ENCODE measurements at places on chromosomes 16 and 17.

DNA sequence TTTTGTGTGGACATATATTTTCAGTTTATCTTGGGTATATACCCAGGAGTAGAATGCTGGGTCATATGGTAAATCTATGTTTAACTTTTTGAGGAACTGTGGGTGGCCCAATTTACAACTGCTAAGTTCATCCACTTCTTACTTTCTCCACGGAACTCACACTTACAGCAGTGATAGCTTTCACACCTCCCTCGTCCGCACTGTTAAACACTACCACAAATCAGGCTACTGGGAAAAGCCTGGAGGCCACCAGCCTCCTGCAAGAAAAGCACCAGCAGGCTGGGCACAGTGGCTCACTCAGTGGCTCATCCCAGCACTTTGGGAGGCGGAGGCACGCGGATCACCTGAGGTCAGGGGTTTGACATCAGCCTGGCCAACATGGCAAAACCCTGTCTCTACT is 14.7 kb upstream of the ZG16 start:
- no peak for DNase-seq

DNA sequence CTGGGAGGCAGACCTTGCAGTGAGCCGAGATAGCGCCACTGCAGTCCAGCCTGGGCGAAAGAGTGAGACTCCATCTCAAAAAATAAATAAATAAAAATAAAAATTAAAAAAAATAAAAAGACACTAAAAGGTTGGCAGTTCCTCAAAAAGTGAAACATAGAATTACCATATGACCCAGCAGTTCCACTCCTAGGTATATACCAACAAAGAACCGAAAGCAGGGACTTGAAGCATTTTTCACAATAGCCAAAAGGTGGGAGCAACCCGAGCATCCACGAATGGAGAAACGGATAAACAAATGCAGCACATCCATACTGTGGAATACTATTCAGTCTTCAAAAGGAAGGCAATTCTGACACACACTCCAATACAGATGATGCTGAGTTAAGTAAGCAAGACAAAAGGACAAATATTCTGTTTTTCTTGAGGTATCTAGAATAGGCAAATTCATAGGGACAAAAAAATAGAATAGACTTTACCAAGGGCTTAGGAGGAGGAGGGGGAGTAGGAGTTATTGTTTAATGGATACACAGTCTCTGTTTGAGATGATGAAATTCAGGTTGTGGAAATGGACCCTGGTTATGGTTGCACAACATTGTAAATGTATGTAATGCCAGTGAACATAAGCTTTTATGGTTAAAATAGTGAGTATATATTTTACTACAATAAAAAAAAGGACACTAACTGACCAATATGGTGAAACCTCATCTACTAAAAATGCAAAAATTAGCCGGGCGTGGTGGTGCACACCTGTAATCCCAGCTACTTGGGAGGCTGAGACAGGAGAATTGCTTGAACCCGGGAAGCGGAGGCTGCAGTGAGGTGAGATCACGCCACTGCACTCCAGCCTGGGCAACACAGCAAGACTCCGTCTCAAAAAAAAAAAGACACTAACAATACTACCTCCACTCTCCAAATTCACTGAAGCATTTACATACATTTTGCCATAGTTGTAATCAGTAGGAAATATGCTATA is 27.0 kb upstream of the SLC35B1 start:
- DNase-seq = no peak

- DNase-seq = no peak
Observed at GRCh38 chr17:50952013-50952412, 85.9 kb upstream of the TOB1 start.

- DNase-seq = no peak
Observed at GRCh38 chr17:44777394-44778348, 18.9 kb downstream of the ADAM11 start.

DNA sequence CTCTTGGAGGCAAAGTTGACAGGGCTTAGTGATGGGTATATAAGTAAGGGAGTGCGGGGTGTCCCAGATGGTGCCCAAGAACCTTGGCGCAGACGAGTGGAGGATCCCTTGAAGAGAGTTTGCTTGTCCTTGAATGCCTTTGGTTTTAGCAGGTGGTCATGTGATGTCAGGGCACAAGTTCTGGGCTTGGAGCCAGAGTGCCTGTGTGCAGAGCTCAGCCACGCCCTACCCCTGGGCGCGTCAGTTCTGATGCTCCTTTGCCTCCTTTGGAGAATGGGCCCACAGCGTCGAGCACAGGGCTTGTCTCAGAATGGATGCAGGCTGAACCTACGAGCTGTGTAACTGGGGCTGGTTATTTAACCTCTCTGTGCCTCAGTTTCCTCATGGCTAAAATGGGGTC is 412.2 kb upstream of the EEF2KMT start:
- no peak for DNase-seq

DNA sequence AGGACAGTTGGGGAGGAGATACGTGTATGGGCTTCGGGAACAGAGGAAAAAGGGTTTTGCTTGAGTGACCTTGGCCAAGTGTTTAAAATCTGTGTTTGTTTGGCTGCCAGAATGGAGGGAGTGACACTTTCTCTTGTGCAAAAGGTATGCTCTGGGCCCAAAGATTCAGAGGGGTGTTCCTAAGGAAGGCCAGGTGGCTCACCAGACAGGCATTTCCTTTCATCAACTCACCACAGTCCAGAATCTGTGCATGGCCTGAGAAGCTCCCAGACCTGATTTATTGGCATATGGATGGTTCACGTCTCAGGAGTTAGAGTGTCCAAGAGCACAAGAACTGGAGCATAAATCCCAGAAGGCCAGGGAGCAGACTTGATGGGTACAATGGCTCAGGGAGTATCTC is 53.4 kb upstream of the NLK start:
- no peak for DNase-seq

DNA sequence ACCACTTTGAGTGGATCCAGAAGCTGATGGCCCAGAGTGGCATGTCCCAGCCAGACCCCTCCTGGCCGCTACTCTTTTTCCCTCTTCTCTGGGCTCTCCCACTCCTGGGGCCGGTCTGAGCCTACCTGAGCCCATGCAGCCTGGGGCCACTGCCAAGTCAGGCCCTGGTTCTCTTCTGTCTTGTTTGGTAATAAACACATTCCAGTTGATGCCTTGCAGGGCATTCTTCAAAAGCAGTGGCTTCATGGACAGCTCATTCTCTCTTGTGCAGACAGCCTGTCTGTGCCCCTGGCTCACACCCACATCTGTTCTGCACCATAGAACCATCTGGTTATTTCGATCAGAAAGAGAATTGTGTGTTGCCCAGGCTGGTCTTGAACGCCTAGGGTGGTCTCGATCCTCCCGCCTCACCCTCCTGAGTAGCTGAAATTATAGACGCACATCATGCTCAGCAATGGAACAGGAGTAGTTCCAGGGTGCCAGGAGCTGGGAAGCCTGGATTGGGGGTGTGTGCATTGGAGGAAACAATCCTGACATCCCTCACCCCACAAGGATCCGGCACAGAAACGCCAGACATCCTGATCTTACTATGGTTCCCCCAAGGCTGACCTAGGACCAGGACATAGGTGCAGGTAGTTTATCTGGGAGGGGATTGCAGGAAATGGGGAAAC is 4.6 kb downstream of the PRSS21 start:
- DNase-seq = no peak

- no peak for DNase-seq
Observed at GRCh38 chr17:42230225-42230624, 35.9 kb upstream of the GHDC start.

DNA sequence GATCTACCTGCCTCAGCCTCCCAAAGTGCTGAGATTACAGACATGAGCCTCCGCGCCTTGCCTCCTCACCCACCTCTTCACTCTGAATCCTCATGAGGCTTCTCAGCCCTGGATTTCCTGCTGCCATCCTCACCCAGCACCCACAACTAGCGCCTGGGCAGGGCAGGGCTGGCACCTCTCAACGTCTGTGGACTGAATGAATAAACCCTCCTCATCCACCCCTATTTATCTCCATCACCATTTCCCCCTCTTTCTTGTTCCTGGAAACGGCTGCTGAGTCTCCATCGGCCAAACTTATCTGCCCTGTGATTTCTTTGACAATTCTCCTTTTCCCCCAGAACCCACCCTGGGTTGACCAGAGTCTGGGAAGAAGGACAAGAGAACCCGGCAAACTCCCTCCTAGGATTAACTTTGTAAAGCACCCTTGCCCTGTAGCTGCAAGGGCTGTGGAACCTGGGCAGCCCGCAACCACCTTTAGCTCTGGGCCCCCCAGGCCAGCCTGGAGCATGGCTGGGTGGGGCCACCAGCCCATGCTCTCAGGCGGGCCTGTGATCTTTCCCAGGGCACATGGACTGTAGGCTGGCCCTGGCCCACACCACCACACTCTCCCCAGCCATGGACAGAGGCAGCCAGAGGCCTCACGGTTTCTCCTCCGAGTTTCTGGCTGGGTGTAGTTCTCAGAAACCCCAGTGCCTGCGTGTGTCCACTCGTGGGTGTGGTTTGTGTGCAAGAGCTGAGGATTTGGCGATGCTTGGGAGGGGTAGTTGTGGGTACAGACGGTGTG is 2.4 kb downstream of the SPN start:
- DNase-seq = no peak

Measured in stimulated activated CD4-positive, alpha-beta T cell treated with anti-CD3 and anti-CD28 coated beads, Interleukin-12 subunit alpha, Interleukin-12 subunit beta, amount 100 ng/mL, for 48 hours (primary cell).